Upper lobe of left lung (tissue), 6 donors: ENCODE measurements at places on chromosomes 3 and 15. TPM values are rescaled to one million over a fixed set of nuclear protein-coding genes. Genes with fewer than 3 reads are reported as not detected.

FOXL2NB gene
- total RNA-seq = not detected

PPM1L gene
- total RNA-seq = 14.0 TPM

GOLGA8H gene
- 1.3 TPM for total RNA-seq

CCR9 gene
- not detected for total RNA-seq

FBXW12 gene
- not detected for total RNA-seq

SH3BP5 gene
- 150 TPM for total RNA-seq

AP3B2 gene
- 3.9 TPM for total RNA-seq
